H4 (cell line): ENCODE measurements at places on chromosomes 3 and 15. TPM values are rescaled to one million over a fixed set of nuclear protein-coding genes. Genes with fewer than 3 reads are reported as not detected.
A peak's percentile ranks its signal among the peaks of the same experiment; 100 is the strongest.

- DNase-seq: peak; percentile 90
Observed at GRCh38 chr3:177201700-177202397, 4.6 kb upstream of the TBL1XR1 start.

DNA sequence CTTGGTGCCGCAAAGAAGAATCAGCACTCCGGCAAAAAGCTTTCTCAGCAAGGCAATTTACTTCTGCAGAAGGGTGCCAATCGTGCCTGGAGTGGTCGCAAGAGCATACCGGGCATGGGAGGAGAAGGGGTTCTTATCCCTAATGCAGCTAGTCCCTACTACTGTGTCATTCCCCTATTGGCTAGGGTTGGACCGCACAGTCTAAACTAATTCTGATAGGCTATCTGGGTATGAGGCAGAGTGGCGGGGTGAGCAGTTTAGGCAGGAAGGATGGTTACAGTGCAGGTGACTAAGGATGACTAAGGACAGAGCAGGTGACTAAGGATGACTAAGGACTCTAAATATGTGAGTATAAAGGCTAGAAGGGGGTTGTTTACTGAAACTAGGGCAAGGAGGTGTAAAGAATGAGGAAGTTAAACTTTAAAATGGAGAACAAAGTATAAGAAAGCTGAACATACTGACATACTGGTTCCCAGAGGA, 52.9 kb downstream of the PGBD4 start:
- no peak for DNase-seq

GRCh38 chr15:32818758-32819447, 101.1 kb downstream of the GREM1 start:
- peak; percentile 77 for DNase-seq

GRCh38 chr3:195210266-195210973, 60.5 kb downstream of the XXYLT1 start:
- no peak for DNase-seq

GRCh38 chr15:99006904-99007495, 592 bp downstream of the PGPEP1L start:
- no peak for DNase-seq

ATP13A4 gene
- 0.02 TPM in 1 of 2 replicates, not detected in the other for total RNA-seq

LRTM1 gene
- total RNA-seq: not detected in 2 replicates

GRCh38 chr3:60657972-60658371, 593.3 kb downstream of the FHIT start:
- DNase-seq: no peak

GRCh38 chr3:145017959-145018358, 1046.3 kb downstream of the DIPK2A start:
- peak; percentile 59 for DNase-seq

- peak; percentile 78 for DNase-seq
Observed at GRCh38 chr3:126926684-126927400, 56.1 kb upstream of the PLXNA1 start.

DNA sequence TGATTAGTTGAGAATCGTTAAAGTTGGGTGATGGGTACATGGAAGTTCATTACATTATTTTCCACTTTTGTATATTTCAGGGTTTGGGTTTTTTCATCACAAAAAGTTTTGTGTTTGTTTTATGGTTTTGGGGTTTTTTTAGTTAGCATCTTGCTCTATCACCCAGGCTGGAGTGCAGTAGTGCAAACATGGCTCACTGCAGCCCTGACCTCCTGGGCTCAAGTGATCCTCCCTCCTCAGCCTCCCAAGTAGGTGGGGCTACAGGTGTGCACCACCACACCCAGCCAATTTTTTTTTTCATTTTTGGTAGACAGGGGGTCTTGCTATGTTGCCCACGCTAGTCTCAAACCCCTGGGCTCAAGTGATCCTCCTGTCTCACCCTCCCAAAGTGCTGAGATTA, 100.1 kb upstream of the CHD2 start:
- DNase-seq: no peak

GRCh38 chr15:31306426-31307269, 20.0 kb upstream of the KLF13 start:
- DNase-seq: no peak

GRCh38 chr15:77538027-77538451, 94.7 kb downstream of the LINGO1 start:
- DNase-seq: no peak

- DNase-seq: no peak
Observed at GRCh38 chr15:59196416-59196815, 10.2 kb upstream of the LDHAL6B start.

DNA sequence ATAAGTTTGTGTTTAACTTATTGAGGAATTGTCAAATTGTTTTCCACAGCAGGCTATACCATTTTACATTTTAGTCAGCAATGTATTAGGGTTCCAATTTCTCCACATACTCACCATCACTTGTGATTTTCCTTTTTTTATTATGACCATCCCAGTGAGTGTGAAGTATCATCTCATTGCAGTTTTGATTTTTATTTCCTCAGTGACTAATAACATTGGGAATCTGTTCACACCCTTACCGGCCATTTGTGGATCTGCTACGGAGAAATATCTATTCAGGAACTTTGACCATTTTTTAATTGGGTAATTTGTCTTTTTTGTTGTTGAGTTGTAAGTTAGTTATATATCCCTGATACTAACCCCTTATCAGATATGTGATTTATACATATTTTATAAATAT, 54.8 kb upstream of the LMCD1 start:
- no peak for DNase-seq

DNA sequence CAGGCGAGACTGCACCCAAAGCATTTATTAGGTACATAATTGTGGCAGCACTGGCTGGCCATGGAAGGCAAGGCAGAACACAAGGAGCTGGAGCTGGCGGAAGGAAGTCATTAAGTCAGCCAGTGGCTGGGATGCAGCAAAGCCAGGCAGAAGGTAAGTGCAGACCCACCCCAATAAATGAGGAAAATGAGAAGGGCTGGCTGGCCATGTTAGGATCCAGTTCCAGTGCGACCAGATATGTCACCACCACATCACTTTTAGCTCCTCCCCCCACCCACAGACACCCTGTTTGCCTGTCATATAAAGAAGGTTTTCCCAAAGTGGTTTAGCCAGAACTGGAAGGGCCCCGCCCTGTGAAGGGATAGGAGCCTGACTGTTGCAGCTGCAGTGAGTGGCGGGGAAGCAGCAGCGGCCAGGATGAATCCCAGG, at the start of gene FURIN:
Gene FURIN (plus strand): TSS at position 328 of the 429 bp plus-strand sequence. CDS start 7,153 bp downstream, outside the sequence.
- DNase-seq: no peak

DNA sequence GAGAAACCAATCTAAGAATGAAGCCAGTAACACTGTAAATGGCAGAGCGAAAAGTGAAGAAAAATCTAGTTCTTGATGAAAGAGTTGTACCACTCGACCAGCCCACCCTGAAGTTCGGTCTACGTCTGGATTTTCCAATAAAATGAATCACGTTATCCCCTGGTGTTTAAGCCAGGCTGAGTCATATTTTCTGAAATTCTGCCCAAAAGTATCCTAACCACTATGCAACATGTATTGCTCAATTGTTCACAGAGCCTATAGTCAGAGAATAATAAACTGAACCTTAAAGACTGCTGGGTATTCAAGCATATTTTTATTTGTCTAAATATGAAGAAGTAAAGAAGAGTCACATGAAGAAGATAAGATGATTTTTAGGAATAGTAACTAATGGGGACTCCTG, 245.7 kb downstream of the FGF12 start:
- peak; percentile 81 for DNase-seq

- no peak for DNase-seq
Observed at GRCh38 chr3:77041811-77042210, 1.9 kb downstream of the ROBO2 start.

- DNase-seq: no peak
Observed at GRCh38 chr15:43505738-43506137, 11.7 kb upstream of the MAP1A start.

DNA sequence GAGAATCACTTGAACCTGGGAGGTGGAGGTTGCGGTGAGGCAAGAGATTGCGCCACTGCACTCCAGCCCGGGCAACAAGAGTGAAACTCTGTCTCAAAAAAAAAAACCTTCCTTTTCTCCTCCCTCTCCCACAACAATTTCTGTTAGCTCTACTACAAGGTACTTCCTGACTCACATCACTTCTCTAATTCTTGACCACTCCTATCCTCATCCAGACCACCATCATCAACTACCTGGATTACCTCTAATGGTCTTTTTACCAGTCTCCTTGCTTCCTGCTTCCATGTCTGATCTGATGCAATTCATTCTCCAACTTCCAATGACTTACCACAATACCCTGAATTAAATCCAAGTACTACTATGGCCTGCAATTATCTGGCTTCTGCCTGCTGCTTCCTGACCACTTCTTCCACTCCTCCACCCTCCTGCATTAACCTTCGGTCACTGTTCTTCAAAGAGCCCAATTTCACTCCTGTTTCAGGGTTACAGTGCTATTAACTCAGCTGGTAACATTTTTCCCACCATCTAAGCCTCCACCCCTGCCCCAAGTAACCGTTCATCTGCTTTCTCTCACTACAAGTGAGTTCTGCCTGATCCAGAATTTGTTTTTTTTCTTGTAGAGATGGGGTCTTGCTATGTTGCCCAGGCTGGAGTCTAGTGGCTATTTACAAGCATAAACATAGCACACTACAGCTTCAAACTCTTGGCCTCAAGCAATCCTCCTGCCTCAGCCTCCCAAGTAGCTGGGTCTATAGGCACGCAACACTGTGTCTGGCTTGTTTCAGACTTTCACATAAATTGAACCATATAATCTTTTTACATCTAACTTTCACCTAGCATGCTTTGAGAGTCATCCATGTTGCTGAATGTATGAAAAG, 27.8 kb downstream of the DCAF1 start:
- no peak for DNase-seq

DNA sequence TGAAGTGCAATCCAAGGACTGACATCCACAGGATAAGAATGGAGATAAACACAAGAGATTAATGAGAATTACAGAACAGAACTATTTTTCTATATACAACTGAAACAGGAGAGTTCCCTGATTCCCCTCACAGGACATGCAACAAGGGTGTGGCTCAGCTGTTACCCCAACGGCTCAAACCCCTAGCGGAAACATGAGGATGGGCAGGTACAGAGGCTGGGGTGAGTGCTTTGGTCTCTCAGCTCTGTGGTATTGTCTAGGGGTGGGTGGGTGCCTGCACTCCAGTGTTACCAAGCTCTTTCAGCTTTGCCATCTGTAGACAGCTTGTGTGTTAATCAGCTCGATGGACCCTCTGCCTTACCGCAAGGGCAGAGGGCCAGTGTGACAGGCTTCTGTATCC, 17.8 kb upstream of the LRIG1 start:
- no peak for DNase-seq

DNA sequence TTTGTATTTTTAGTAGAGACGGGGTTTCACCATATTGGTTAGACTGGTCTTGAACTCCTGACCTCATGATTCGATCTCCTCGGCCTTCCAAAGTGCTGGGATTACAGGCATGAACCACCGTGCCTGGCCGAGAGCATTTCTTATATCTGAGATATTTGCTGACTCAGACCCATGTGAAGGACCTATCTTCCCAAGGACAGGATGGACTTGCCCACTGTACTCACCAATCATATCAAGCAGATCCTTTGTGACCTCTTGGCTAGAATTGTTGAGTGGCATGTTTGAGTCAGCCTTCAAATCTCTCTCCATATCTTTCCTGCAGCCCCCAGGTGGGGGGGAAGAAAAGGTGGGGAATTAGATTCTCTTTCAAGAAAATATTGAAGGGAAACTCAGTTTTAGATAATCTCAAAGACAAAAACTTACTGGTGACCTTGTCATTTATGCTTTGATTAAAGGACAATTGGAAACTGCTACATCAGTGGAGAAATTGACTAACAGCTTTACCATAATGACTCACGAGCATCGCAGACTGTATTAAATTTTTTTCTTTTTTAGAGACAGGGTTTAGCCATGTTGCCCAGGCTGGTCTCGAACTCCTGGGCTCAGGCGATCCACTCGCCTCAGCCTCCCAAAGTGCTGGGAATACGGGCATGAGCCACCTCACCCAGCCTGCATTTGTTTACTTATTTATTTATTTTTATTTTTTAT, 3.1 kb downstream of the C3orf62 start:
- no peak for DNase-seq

- no peak for DNase-seq
Observed at GRCh38 chr15:80825361-80826030, 46.3 kb downstream of the CEMIP start.

GRCh38 chr3:25181096-25181495, 247.0 kb upstream of the RARB start:
- DNase-seq: no peak

EPHB3 gene
- 1.0 and 2.0 TPM in 2 replicates for total RNA-seq

CDHR4 gene
- total RNA-seq: not detected in 2 replicates

- DNase-seq: peak; percentile 86
Observed at GRCh38 chr15:90860942-90861675, 7.3 kb upstream of the FURIN start.

- DNase-seq: peak; percentile 19
Observed at GRCh38 chr3:137204409-137204808, 246.6 kb downstream of the IL20RB start.

GRCh38 chr3:14482271-14482721, 57.8 kb downstream of the GRIP2 start:
- no peak for DNase-seq

BTBD1 gene
- total RNA-seq: 44.4 and 51.6 TPM in 2 replicates

DNA sequence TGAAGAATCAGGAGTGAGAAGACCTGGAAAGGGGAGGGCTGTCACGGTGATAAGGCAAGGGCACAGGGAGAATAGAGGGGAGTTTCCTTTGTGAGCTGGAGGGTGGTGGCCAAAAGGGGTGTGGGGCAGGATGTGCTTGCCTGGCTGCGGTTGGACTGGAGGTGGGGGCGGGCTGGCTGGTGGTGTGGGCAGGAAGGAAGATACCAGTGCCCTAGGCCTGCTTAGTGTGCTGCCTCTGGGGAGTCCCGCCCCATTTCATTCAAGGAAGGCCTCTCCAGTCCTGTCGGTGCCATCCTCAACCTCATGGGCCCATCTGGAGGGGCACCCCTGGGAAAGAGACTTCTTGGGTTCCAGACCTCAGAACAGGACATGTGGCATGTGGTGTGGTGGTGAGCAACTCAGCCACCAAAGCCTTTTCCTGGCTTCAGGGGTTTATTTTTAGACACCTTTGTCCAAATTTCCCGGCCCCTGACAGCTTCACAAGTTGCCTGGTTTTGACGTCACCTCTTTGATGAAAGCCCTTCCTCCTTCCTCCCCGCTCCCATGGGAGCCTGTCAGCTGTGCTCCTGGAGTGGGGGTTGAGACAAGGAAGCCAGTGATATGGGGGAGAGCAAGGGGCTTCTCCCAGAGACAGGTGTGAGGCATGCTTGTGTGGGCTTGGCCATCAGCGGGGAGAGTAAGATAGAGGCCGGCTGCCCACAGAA, 15.6 kb downstream of the TEX264 start:
- DNase-seq: peak; percentile 68

BOC gene
- total RNA-seq: 3.7 and 8.0 TPM in 2 replicates

- DNase-seq: no peak
Observed at GRCh38 chr3:71217640-71218222, 365.8 kb downstream of the FOXP1 start.

GRCh38 chr3:149551500-149551899, 77.0 kb downstream of the TM4SF4 start:
- DNase-seq: no peak

TRH gene
- total RNA-seq: not detected in 2 replicates

TEX55 gene
- total RNA-seq: not detected in 2 replicates

DNA sequence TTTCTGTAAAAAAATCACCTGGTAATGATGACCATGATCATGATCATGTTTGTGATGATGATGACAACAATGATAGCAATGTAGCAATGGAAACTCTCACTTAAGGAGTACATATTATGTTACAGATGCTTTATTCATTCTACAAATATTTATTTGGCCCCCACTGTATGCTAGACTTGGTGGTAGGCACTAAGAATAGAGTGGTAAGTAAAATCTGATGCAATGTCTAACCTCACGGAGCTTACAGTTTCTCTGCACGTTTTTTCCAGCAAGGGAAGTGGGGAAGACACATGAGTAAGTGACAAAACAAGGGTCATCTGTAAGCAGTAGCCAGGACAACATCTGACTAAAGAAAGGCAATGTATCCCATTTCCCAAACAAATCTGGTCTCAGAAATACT, 199.4 kb upstream of the MRPL3 start:
- no peak for DNase-seq

GRCh38 chr15:84862214-84862975, 22.1 kb upstream of the SLC28A1 start:
- DNase-seq: no peak
